Hippocampal formation (tissue), 2 donors: ENCODE measurements at places on chromosomes 12 and 14.

GRCh38 chr12:68113644-68114043 is 45.9 kb downstream of the IFNG start:
- DNase-seq, result no peak

GRCh38 chr12:116186482-116187150 is 90.9 kb downstream of the MED13L start:
- no peak for DNase-seq

DNA sequence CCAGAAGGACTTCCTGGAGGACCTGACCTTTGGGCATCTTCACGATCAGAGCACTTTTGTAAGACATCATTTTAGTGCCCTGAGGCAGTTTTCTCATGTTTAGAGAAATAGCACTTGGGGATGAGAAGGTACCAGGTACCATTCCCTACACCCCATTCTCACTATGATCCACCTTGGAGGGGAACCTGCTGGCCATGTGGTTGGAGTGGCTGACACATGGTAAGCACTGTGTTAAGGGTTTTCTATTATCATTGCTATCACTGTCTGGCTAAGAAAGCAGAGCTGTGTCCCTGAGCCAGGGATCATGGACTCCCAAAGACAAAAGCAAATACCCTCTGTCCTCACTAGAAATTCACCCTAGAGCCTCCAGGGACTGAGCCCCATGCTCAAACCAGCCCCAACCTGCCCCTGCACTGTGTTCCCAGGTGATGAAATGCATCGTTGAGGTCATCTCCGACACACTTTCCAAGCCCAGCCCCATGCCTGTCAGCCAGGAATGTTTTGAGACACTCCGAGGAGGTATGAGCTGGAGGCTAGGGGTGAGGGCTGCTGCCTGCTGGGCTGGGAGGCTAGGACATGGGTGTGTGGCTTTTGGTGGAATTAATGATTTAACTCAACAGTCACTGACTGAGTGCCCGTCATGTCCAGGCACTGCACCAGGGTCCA is 3.4 kb downstream of the CHGA start:
- DNase-seq, result no peak

DNA sequence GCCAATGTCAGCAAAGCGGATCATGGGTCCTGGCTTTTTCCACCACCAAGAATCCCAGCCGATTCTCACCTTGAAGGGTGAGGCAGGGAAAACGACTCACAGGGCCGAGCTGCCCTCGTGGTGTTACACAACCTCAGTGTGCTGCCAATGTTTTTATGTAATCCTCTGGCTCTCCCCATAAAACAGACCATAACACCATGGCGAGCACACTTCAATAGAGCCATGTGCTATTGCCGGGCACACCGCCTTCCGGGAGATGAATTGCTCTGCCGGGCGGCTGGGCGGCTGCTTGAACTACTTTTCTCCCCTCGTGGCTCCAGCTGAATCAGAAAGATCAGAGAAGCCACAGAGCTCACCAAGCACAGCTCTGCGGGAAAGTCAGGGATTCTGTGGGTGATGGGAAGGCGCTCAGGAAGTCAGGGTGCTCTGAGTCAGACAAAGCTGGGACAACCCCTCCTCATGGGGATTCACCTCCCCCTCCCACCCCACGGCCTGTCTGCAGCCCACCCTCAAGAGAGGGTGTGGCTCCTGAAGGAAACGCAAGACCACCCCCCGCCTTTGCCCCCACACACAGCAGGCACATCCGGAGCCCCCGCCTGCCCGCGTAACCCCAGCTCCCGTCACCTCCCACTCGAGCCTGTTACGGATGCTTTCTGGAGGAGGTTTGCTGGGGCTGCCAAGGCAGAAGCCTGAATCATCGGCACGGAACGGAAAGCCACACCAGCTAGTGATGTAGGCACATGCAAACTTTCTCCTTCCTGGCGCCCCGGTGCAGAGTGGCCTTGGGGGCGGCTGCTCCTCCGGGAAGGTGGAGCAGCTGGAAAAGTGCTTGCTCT is 1.8 kb downstream of the GALNT9 start:
- peak; percentile 20 for DNase-seq

DNA sequence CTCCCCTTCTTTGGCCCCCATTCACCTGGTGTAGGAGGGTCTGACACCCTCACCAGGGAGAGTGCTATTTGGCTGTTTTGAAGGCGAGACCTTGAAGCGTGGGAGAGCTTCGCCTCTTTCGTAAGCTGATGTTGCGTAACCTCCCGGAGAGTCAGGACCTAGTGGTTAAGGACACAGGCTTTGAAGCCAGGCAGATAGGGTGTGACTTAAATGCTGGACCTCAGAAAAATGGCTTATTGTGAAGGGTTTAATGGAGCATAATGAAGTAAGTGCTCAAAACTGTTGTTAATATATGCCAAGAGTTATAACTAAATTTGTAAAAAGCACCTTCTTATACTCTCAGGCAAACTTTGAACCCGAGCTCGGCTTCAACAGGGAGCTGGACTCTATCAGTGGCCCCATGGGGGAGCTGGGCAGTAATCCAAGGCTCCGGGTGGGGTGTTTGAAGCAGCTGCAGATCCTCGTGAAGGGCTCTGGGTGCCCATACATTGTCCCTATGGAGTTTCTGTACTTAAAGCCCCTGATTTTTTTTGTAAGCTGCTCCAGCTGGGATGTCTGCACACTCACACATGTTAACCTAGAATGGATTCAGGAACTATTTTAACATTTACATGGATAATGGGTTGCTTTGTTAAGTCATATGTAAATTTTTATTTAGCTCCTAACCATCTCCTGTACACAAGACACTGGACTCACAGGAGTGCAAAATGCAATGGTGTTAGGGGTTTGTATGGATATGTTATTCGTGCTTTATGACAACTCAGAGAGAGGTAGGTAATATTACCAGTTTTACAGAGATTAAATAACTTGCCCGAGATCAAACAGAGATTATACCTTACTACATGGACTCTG is 26.0 kb downstream of the PPFIBP1 start:
- peak; percentile 24 for DNase-seq

DNA sequence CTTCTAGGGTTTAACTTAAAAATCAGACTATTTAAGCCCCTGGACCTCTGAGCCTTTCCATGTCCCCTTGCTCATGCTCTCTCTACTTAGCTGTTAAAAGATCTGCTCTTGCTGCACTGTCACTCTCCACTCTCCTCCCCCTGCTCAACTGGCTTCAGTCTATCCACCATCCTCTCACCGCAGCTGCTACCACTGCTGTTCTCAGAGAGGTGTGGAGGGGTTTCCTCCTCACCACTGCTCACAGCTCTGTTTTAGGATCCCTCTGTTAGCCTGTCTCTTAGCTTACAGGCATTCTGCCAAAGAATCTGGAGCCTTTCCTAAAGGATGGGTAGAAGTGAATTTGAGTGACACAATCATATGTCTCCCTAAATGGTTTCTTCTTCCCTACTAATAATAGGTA is 43.7 kb upstream of the ATP2B1 start:
- no peak for DNase-seq

DNA sequence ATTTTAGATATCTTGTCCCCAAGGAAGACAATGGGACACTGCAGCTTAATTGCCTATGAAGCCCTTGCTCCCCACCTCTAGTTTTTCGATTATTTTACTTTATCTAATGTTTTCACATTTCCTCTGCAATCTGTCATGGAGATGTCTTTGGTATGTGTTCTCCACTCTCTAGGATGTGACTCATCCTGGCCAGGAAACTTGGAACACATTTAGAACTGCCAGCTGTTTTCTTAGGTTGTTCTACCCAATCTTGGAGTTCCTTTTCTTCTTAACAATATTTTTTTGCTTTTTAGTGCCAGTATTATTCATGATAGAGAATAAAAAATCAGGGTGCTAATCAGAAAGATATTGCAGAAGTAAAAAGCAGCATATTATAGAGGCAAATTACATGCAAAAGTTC is 101.7 kb upstream of the CLEC14A start:
- no peak for DNase-seq

DNA sequence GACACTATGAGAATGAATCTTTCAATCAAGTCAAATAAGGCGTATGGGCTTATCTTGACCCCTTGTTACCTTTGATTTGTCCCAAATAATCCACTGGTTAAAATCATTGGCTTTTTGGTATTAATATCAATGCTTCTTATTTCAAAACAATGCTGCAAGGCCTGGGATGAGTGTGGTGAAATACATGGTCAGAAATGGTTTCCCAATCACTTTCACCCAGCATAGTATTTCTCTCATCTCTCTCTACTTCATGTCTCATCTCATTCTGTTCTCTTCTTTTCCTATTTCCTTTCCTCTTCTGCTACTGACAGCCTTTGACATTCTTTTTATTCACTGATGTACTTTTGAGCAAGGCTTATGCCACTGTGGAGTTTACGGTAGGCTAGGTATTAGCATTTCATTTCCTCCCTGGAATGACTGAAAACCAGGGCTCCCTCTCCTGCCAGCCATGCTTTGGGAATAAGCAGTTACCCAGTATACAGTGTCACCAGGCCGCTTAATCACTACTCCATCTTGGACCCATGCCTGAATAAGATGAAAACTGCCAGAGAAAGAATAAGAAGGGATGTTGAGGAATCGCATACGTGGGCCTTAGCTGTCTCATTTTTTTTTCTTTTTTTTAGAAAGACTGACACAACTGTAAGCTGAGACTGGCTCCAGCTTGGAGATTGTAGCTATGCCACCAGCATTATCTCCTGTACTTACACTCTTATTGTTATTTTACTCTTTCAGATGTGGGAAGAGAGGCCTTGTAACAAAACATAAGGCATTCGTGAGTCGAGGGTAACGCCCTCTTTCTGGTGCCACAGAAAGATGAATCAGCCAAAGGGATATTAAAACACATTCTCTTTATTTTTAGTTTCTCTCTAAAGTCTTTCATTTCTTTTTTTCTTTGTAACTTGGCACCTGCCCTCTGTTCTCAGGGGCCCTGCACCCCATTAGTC is 53.5 kb downstream of the IGF1 start:
- DNase-seq, result no peak

- no peak for DNase-seq
Observed at GRCh38 chr14:96088074-96088473, 48.9 kb downstream of the C14orf132 start.

GRCh38 chr12:111991946-111992345 is 21.0 kb downstream of the TMEM116 start:
- no peak for DNase-seq

DNA sequence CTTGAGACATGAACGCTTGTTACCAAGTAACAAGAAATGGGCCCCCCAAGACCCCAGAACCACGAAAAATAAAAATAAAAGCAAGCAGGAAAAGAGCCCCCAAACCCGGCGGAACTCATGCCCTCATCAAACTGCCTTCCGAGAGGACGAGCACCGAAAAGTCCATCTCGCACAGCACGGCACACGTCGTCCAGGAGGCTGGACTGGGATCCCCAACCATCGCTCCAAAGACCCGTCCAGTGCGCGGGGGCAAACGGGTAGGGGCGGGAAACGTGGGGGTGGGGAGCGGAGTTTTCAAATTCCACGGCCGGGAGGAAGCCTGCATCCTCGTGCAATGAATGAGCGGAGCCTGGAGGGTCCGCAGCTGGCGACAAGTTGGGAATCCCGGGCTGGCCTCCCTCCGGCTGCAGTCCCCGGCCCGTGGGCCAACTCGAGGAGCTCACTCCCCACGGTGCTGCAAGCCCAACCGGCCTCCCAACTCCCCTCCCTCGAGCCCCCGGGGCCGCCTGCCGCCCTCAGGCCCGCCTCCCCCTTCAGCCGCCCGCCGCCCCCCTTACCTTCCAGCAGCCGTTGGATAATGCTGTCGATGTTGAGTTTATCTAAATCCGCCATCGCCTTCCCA is 484 bp downstream of the PPP1CC start:
- no peak for DNase-seq

DNA sequence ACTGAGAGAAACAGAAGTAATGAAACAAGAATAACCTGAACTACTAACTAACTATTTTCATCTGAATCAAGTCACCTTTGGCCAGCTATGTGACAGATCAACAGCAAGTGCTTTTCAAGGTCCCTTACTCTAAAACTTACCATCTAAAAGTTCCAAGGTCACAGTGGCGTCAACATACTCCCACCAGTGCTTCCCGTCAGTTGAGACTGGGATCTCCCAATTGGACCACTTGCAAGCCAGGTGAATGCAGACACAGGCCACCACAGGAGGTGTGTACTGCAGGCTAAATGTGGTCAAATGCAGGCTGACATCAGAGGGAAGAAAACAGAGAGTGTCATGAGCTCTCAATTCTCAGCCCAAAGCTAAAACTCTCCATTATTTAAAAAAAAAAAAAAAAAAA is 13.8 kb upstream of the KANSL2 start:
- DNase-seq, result no peak

DNA sequence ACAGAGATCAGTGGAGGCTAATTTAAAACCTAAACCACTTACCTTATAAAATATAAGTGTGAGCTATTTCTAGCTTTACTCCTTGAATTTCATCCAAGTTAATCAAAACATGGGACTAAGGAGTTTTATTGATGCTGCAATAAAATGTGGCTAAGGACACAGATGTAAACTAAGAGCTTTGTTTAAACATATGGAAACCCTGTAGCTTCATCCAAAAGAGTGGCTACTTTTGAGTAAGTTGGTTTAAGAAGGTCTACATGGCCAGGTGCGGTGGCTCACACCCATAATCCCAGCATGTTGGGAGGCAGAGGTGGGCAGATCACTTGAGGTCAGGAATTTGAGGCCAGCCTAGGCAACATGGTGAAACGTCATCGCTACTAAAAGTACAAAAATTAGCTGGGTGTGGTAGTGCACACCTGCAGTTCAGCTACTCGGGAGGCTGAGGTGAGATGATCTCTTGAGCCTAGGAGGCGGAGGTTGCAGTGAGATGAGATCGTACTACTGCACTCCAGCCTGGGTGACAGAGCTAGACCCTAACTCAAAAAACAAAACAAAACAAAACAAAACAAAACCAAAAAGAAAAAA is 40.4 kb downstream of the TCHP start:
- DNase-seq, result no peak

DNA sequence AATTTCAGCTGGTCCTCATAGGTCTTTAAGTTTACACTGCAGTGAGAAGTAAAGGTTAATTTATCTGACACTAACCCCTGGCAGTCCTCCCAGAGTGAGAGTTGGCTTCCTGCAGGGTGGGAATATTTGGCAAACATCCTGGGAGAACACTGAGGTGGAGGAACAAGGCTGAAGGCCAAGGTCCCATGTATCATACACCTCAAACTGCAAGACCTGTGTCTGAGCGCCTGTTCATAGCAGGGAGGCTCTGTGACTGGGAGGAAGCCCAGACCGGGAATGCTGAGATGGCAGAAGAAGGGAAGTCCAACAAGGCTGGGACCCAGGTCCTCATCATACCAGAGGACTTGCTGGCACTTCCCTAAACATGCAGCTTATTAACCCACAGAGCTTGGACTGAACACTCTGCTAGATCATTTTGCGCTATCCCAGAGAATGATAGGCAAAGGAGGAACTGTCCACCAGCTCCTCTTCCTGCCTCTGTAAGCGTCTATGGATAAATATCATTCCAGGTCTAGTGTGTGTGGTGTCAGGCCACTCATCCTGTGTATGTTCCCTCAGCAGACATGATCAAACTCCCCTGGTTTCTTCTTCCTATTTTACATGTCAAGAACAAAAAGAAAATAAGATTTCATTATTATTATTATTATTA is 199.6 kb upstream of the CNOT2 start:
- no peak for DNase-seq

GRCh38 chr14:100214770-100215083 is 24.2 kb upstream of the YY1 start:
- no peak for DNase-seq
